Upper lobe of left lung (tissue), 6 donors: ENCODE measurements at places on chromosomes 11 and 22. TPM values are rescaled to one million over a fixed set of nuclear protein-coding genes. Genes with fewer than 3 reads are reported as not detected.

Gene TRIM51
- total RNA-seq: not detected

DNA sequence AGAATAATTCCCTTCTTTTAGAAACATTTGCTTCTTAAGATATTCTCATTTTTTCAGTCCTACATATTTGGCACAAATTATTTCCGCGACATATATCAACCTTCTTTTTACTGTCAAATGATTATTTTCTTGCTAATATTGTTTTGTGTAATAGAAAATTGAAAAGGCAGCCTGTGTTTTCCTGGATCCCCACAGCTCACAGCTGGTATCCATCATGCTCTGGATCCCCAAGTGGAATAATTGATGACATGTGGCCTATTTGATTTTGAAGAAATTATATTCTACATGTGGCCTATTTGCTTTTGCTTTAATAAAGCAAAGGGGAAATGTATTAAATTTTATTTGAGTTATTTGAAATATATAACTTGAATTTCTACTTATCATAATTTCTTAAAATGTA is 199.4 kb upstream of the LUZP2 start:
- DNase-seq: no peak

- DNase-seq: peak; percentile 69
Observed at GRCh38 chr22:46652847-46653331, 32.7 kb downstream of the GRAMD4 start.

- DNase-seq: no peak
Observed at GRCh38 chr22:44686873-44687600, 15.0 kb upstream of the PRR5 start.

- DNase-seq: no peak
Observed at GRCh38 chr11:70505761-70506657, 107.7 kb downstream of the CTTN start.
